ENCODE measurements at places on chromosomes 3 and 15.

DNA sequence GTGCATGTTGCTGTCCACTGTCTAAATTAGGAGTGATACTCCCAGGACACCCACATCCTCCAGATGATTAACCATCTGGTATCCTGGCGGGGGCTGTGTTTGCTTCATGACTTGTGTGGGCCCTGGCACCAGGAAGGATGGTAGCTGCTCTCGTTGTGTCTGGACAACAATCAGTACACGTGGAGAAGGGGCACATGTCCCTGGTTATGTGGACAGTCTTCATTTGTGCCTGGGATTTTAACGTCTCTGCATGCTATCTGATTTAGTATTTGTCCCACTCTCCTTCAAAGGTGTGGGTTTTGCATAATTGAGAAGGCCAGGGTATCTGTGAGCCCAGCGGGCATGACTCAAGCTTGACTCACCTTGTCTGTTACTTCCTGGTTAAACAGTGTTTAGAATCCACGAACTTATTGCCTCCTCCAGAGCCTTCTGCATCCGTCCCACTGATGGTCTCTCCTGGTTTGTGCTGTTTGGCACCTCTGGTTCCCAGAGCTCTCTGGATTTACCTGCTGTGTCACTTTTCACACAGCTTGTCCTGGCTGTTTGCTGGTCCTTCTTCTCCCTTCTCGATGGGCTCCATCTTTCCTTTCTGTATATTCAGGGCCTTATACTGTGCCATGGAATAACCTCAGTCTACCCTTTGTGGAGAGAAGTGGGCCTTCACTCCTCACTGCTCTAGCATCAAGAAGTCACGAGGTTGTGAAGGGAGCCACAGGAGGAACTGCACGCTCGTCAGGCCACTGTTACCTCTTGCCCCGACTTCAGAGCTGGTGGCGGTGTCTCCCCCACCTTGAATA, 32.5 kb downstream of the ARNT2 start:
- peak; percentile 26 for DNase-seq

- DNase-seq, result no peak
Observed at GRCh38 chr15:57297630-57298029, 78.7 kb upstream of the CGNL1 start.

DNA sequence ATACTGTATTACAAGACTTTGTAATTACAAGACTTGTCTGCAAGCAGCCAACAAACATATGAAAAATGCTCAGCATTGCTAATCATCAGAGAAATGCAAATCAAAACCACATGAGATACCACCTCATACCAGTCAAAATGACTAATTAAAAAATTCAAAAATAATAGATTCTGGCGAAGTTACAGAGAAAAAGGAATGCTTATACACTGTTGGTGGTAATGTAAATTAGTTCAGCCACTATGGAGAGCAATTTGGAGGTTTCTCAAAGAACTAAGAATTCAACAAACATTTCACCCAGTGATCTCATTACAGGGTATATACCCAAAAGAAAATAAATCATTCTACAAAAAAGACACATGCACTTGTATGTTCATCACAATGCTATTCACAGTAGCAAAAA, 617.5 kb upstream of the CCDC54 start:
- DNase-seq, result no peak

- no peak for DNase-seq
Observed at GRCh38 chr3:6799264-6799915, 61.5 kb upstream of the GRM7 start.

DNA sequence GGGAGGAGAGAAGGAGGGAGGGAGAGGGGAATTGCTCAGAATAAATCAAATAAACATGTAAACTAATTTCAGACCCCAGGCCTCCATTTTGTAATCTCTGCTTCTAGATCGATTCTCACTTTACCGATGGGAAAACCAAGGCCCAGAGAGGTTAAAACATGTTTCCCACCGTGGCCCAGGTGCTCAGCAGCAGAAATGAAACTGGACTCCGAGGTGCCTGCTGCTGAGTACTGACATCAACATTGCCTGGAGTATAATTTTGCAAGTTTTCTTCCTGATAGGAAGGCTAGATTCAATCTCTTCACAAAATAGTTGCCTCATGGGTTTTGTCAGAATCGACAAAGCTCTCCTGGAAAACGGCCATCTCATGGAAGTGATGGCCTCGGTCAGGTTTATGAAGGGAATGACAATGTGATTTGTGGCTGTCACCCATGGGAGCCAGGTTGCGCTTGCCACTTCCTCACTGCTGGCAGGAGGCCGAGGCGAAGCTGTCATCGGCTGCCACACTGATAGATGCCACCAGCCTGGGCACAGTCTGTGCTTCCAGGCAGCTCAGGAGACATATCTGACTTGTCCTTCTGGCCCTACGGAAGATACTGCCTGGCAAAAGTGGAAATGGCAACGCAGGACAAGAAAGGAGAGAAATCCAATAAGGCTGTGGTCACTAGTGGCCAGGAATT, 133.1 kb upstream of the LRRN1 start:
- no peak for DNase-seq

DNA sequence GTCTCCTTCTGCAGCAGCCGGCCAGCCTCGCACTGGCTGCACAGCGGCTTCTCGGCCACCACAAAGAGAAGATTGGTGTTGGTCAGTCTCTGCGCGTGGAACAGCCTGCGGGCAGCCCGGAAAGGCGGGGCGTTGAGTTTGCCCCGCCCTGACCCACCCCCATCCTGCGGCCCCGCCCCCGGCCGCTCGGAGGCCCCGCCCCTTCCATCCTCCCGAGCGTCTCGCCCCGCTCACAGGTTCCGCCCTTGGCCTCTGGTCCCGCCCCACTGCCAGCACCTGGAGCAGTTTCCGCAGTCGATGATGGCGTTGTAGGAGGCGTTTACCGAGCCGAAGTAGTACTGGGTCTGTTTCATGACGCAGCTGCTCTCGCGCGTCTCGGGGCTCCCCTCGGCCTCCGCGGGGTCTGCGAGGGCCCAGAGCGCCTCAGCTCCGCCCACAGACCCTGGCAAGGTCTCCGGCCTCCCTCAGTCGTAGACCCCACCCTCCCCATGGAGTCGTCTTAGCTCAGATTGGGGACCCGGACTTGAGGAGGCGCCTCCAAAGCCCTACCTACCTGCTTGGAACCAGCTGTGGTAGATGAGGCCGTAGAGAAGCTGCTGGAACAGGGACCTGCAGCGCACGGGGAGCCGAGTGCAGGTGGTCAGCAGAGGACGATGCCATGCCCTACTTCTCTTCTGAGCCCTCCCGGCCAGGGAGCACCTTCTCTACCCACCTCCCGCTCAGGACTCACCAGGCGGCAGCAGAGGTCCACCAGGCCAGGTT, 5.9 kb upstream of the TMEM115 start:
- DNase-seq, result peak; percentile 66

- DNase-seq, result no peak
Observed at GRCh38 chr15:59099162-59099685, 5.7 kb upstream of the CCNB2 start.

GRCh38 chr3:113468539-113468938, 27.2 kb upstream of the CFAP44 start:
- DNase-seq, result no peak

- DNase-seq, result peak; percentile 11
Observed at GRCh38 chr3:119794971-119795612, 13.2 kb downstream of the NR1I2 start.

DNA sequence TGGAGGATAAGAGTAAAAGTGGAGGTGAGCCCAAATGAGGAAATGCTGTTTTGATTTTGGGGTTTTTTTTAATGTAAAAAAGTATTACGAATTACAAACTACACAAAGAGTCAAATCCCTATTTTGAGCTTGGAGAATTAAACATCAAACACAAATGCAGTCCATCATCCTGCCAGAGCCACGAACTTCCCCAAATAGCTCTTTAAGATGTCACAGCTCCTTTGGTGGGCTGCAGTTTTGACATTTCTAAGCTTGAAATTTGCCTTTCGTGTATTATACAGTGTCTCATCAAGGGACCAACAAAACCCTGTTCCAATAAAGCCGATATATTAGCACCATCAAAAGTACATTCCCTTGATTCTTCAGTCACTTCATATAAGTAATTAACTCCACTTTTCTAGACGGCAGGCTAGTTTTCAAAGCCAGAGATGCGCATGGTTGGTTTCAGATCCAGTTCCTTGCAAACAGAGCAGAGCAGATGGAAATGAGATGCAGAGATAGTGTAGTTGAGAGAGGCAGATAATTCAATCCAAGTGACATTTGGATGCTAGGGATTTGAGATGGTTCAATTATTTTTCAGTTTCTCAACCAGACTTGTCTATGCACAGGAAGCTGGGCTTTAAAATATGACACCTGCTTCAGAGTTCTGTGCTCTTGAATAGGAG, 580.9 kb downstream of the EDEM1 start:
- DNase-seq, result no peak

DNA sequence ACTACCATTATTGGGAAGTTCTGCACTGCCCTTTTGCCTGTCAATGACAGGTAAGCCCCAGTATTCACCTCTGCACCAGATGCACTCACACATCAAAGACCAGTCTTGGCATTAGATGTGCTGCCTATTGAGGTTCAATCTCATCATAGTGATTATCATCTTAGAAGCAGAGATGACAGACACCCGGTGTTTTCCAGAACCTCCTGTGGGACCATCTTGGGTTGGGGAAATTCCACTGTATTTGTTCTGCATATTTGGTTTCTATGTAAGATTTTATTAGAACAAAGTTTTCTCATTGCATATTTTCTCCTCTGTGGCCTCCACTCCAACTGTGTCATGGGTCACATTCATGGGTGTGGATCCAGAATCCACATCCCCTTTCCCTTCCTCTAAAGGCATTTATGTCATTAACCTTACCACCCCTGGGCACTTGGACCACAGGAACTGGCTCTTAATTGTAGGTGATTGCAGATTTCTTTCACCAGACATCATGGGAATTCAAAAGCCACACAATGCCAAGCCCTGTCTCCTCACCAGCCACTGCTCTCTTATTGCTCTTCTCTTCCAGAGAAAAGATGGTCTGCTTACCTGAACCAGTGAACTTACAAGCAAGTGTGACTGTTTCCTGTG, 31.2 kb downstream of the PLA1A start:
- no peak for DNase-seq

GRCh38 chr3:159839561-159840379, 148.9 kb upstream of the IL12A start:
- DNase-seq, result peak; percentile 46

DNA sequence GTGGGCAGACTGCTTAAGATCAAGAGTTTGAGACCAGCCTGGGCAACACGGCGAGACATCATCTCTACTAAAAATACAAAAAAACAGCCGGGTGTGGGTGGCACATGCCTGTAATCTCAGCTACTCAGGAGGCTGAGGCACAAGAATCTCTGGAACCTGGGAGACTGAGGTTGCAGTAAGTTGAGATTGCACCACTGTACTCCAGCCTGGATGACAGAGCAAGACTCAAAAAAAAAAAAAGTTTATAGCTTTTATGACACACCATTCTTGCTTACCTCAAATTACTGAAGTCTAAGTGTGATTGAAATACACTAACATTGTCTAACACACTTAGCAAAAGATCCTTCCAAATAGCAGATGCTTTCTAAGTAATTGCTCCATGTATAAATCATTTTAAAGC, 207.6 kb downstream of the STAG1 start:
- DNase-seq, result peak; percentile 29

GRCh38 chr3:182413682-182414081, 379.6 kb upstream of the ATP11B start:
- DNase-seq, result no peak

- no peak for DNase-seq
Observed at GRCh38 chr3:12518261-12519028, 26.9 kb downstream of the MKRN2OS start.

DNA sequence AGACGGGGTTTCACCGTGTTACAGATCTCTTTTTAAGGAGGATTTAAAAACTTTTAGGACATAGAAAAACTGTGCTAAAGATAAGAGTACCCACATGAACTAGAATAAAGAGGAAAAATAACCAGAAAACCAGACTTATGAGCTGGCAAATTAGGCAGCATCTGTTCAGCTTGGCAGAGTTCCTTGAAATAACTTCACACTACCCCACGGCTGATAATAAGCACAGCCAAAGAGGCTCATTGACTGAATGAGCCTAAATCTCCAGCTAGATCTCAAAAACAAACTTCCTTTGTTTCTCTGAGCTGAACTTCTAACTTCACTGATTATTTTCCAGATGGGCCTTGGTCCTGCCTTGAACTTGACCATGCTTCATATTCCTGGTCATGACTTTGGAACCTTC, 26.7 kb upstream of the PIK3R4 start:
- no peak for DNase-seq

DNA sequence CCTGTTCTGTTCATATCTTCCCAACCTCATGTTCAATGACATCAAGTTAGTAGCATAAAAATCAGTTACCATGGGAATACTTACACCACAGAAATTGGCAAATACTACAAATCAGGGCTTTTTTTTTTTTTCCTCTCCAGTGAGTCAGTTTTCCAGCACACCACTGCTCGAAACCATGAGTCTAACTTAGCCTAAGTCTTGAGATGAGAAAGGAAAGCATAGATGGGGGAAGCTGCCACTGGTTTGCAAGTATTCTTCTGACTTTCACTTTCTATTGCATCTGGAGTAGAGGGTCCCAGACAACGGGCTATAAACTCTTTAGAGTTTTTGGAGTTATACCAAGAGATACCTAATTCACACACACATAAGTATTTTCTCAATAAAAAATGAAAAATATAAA, 416.1 kb upstream of the LMCD1 start:
- DNase-seq, result no peak
